Hypothalamus (tissue), 51 donors: ENCODE measurements at places on chromosomes 5 and 9.

- no peak for DNase-seq
Measured at GRCh38 chr9:101479338-101480030, 43.9 kb upstream of the ALDOB start.

GRCh38 chr5:119387945-119388618 is 32.3 kb downstream of the TNFAIP8 start:
- no peak for DNase-seq

DNA sequence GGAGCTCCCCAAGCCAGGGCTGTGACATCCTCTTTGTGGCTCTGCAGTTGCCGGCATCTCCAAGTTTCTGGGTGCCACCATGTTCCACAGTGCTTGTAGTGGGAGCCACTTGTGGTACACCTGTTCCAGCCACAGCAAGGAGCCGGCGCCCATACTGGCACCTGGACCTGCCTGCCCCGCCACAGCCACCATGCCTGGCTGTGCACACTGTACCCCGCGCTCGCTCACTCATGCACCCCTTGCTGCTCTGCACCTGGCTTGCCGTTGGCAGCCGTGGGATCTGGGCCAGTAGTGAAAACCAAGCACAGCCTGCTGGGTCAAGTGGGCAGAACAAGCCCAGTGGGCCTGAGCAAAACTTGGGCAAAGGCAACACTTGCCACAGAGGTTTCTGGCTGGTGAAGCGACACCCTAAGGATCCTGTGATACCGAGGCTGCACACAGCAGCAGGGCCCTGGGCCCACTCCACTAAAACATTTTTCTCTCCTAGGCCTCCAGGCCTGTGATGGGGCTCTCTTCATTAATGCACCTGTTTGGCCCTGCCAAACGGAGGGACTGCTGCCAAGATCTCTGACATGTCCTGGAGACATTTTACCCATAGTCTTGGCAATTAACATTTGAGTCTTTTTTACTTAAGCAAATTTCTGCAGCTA is 2.8 kb downstream of the TRIM36 start:
- no peak for DNase-seq

GRCh38 chr9:89543621-89544278 is 45.8 kb upstream of the SEMA4D start:
- DNase-seq, result no peak

DNA sequence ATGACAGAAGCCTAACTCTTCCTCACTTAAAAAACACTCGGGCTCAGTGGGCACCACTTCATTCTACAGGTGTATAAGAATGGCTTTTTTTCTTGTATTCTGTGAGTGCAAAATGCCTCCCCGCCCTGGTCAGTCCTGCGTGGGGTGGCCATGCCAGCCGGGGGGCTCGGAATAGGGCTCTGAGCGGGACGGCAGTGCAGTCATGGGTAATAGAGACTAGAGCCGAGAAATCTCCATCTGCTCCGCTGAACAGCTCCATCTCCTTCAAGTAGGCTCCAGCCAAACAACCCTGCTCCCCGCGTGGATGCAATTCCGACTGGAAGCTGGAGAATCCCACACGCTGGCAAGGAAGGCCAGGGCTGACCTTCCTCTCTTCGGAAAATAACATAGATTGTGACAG is 317.0 kb upstream of the IRX4 start:
- no peak for DNase-seq

DNA sequence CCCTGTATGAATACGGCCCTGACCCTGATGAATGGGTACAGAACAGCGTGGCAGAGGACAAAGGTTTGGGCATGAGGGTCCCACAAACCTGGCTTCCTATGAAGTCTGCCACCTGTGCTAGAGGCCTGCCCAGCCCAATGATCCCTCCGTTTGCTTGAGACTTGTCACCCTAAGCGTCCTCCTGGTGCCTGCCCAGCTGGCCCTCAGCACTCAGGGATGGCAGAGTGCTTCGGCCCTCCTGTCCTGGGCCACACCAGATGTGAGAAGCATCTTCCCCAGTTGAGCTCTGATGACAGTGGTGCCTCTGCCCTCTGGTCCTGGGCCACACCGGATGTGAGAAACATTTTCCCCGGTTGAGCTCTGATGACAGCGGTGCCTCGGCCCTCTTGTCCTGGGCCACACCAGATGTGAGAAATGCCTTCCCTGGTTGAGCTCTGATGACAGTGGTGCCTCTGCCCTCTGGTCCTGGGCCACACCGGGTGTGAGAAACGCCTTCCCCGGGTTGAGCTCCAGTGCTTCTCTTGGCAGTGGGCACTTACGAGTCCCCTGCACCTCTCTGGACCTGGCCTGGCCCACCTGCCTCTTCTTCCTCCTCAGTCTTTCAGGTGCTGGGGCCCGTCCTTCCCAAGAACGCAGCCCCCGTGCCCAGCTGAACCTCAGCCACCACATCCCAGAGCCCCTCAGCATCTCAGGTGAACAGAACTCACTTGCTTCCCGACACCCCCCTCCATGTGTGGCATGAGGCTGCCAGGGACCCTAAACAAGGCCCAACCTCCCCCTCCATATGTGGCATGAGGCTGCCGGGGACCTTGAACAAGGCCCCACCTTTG is 253.1 kb upstream of the IRX1 start:
- DNase-seq, result no peak

- DNase-seq, result no peak
Measured at GRCh38 chr5:6759401-6759800, 46.2 kb downstream of the TENT4A start.

DNA sequence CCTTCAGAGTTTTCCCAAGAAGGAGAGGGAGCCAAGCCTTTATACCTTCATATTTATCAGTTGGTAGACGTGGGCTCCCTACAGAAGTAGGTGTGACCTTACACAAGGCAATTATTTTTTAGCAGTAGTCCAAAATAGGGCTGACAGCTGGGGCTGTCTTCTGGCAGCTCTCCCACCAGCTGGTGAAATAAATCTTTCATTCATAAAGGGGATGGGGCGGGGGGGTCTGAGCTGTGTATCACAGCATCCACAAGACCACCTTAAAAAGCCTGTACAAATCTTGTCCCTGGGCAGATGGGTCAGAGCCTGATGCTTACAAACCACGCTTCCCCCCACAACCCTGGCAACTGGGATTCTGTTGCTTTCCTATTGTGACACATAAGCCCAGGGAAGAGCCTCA is 19.7 kb downstream of the CSF2 start:
- no peak for DNase-seq

GRCh38 chr5:154446195-154447088 is 645 bp downstream of the SAP30L start:
- peak; percentile 40 for DNase-seq

DNA sequence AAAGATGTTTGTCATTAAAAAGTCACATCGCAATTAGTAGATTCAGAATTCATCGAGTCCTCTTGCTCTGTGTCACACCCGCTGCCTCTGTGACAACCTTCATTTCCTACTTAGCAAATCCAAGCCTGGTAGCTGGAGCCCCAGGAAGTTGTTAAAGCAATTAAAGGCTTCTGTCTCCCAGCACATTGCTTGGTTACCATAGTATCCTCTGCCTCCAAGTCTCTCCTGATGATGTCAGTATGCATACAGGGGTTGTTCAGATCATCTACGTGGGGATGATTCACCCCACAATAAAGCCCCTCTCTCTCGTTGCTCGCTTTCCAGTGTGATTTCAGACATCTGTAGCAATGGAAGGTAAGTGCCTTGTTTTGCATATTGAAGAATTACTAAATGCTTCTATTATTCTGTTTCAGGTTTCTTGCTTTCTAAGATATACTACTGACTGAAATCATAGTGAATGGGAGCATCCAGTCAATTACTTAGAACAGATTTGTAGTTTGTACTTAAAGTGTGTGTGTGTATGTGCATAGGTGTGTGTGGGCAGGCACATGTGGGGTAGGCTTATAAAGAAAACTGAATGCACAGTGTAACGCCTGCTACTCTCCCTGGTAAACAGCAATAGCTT is 52.9 kb downstream of the PAM start:
- no peak for DNase-seq
